Aorta (tissue), 5 donors: ENCODE measurements at places on chromosomes 6 and 20.

DNA sequence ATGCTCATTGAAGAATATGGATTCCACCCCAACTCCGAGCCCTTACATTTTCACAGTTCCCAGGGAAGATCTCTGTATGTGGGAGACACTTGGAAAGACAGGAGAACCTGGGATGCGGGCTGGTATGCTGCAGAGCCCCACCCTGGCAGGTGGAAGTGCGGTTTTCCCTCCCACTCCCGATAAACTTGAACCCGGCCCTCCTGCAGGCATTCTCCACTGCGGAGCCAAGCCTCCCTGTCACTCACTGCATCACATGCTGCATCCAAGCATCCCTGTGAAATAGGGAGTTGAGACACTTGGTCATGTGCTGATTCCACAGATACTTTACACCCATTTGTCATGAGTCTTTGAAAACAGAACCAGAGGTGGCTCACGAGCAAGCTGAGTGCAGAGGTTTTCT, 35.4 kb downstream of the TMEM242 start:
- DNase-seq = no peak

DNA sequence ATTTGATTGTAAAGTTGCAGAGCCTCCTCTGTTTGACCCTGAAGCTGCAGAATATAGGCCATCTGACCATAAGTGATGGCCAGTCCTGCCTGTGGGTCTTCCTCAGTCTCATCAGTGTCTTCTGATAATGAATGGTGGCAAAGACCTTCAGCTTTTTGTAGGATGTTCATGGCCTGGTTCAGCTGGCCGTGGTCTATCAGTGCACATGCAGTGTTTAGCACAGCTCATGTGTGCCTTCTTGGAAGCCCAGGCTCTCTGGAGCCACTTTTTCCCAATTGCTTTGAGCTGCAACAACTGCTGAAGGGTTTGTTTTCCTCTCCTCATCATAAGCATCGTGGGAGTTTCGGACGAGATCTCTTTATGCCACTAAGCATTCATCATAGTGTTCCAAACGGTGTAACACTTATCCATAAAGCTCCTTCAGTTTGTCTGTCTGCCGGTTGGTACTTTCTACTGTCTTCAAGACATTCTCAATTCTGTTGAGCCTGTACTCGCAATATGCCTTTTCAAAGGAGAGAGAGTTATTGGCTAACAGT, 70.1 kb upstream of the TULP4 start:
- no peak for DNase-seq

DNA sequence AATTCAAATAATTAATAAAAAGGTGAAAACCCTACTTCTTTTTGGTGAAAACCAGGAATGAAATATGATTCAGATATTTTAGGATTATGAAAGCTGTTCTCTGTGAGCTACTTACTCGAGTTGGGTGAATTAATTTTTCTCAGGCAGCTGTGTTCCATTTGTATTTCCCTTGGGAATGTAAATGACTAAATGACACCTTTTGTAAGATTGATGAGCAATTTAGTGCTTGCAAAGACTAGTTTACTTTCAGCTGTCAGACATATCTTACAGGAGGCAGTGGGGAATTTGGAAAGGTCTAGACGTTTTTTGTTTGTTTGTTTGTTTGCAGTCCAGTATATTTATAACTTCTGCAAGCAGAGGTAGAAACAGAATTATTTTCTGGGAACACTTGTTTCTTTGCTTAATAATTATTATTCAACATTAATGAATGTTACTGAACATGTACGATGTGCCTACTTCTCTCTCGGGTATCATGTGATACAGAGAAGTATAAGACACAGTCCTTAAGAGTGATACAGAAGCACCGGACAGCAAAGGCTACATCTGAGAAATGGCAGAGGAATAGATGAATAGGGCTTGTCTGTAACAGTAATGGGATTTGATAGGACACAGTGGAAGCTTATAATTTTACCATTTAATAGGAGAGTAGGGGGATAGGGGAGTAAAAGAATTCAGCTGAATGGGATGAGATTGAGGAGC, 91.3 kb downstream of the AKAP7 start:
- DNase-seq = no peak

DNA sequence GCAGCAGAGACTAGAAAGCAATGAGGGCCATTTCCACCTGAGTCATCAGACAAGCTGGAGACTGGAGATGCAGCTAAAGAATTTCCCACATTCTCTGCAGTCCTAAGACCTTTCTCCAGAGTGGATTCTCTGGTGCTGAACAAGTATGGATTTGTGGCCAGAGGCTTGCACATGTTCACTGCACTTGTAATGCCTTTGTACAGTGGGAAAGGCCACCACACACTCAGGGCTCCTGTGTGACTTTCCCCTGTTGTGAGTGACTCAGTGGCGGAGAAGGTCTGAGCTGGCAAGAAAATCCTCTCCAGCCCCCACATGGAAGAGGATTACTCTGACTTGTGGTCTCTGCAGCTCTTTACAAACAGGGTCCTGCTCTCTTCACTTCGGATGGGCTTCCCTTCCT, 192.3 kb downstream of the C6orf118 start:
- no peak for DNase-seq

- no peak for DNase-seq
Observed at GRCh38 chr6:99592900-99593299, 13.7 kb upstream of the PRDM13 start.
